ENCODE measurements at places on chromosomes 1 and 21. TPM values are rescaled to one million over a fixed set of nuclear protein-coding genes. Genes with fewer than 3 reads are reported as not detected.

DNA sequence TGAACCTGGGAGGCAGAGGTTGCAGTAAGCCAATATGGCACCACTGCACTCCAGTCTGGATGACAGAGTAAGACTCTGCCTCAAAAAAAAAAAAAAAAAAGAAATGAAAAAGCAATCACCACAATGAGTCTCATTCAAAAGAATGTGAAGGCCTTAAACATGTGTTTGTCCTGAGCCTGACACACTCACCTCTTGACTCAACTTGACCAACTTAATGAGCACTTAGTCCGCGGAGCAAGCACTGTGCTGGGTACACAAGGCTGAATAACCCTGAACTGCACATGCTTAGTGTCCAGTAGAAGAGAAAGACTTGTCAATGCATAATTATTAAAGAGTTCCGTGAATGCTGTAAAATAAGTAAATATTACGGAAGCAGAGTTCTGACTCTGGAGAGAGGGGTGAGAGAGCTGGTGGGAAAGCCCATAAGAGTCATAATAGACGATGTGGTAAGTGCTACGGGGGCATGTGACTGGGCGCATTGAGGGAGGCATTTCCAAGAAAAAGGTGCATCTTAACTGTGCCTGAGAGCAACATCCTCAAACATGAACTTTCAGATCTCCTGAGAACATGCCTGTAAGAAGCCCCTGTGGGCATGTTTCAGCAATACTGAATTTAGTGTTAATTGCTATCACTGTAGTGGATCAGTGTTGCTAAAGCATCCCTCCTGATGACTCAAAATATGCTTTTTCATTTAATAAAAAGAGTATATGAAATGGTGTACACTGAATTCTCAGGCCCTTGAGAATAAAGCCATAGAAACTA is 27.2 kb downstream of the MCOLN2 start:
- no peaks in the 10 kb centered on the region for H3K4me1 ChIP-seq
- no peaks in the 10 kb centered on the region for H3K36me3 ChIP-seq
- no peak overlapping the region for H3K4me3 ChIP-seq
- DNase-seq: no peak

DNA sequence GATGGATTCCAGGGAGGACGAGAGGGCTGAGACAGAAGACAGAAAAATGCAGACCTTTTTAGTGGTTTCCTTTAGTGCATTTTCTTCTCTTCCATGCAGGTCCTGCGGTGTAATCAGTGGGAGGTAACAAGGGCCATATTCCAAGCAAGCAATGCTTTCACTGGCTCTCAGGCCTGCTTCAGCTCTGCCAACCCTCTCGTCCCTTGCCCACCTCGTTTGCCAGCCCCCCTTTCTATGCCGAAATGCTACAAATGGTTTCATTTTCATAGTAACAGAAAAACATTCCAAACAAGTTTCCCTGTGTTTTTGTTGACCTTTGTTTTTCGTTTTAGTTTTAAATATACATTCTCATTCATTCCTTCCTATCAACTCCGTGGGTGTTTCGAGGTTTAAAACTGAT is 443.1 kb downstream of the TTLL7 start:
- no peaks in the 10 kb centered on the region for H3K36me3 ChIP-seq
- H3K4me1 ChIP-seq: peaks cover 12% of the 10 kb centered on the region
- DNase-seq: no peak
- H3K27me3 ChIP-seq: no peaks in the 10 kb centered on the region

GRCh38 chr1:3890389-3891328 is 9.4 kb downstream of the C1orf174 start:
- peaks cover 28% of the 10 kb centered on the region for H3K4me1 ChIP-seq
- no peak overlapping the region for H3K27ac ChIP-seq
- H3K36me3 ChIP-seq: peaks cover 60% of the 10 kb centered on the region
- DNase-seq: no peak
- H3K27me3 ChIP-seq: no peaks in the 10 kb centered on the region
- no peak overlapping the region for H3K4me3 ChIP-seq

DNA sequence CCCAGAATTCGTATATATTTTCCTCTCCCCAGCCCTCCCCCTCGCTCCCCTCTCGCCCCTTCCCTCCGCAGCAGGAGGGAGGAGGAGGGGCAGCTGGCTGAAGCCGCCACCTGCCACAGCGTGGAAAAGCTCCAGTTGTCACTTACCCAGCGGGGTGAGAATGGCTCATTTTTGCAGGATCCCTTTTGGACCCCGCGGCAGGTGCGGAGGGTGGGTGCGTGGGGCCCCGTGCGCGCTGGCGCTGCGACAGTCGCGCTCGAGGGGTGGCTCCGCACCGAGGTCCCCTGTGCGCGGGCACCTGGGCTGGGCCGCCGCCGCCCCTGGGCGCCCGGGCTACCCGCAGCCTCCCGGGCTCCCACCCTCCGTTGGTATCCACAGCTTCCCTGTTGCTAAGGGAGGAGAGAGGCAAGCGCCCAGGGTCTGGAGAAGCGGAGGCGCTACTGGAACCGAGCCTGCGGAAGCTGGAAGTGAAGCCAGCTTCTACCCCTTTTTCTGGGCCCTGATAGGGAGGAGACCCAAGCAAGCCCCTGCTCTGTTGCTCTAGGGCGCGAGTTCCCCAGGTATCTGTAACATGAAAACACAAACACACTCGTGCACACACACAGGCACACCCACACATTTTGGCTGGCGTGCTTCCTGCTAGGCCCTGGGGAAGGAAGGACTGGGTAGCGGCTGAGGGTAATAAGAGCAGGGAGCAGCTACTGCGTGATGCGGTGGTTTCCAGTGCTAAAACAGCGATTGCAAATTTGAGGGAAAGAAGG is at the start of gene ERICH3:
ERICH3 (minus strand) TSS at position 442 of the 761 bp plus-strand sequence; CDS start at position 169, 273 bp downstream.
- H3K27ac ChIP-seq: no peak within 1 kb of the TSS
- H3K27me3 ChIP-seq: peaks cover 9% of the 10 kb centered on the region
- no peak for DNase-seq
- peaks cover 8% of the 10 kb centered on the region for H3K4me1 ChIP-seq

DNA sequence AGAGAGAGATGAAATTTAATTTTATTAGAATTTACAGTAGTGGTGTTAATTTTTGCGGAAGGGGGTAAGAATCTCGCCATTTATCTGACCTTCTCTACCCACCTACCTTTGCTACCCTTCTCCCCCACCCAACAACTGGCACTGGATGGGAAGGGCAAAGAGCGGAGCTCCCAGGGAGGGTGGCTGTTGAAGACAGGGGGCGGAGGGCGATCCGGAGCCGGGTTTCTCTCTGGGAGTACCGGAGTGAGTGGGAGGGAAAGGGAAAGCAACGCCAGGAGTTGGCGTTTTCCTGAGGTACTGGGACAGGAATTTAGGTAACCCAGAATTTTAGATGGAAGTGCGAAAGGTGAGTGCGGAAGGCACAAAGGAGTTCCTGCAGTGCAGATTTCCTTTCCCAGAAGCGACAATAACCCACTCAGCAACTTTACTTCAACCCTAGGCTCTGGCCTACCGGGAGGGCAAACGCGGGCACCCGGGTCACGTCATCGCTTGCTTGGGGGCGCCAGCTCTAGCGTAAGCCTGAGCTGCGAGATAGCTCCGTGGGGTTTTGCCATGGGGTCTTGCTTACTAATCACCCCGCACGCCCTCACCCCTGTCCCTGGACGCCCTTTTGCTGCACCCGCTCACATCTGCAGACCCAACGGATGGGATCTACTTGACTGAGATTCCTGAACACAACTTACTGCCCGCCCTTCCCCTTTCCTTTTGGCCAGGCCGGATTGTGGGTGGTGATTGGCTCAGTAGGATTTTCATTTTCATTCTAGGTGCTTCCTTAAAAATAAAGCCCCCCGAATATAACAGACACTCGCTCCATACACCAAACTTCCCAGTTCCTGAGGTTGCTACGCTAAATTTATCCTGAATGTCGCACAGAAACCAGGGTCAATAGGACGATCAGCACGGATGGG is 413.0 kb upstream of the ESRRG start:
- H3K36me3 ChIP-seq: no peaks in the 10 kb centered on the region
- H3K4me3 ChIP-seq: peak overlapping the region; percentile 33
- H3K4me1 ChIP-seq: peaks cover 11% of the 10 kb centered on the region
- H3K27ac ChIP-seq: no peak overlapping the region
- H3K27me3 ChIP-seq: peaks cover 15% of the 10 kb centered on the region

GRCh38 chr1:44947774-44948311 is 38.6 kb downstream of the EIF2B3 start:
- no peak overlapping the region for H3K4me3 ChIP-seq
- H3K36me3 ChIP-seq: no peaks in the 10 kb centered on the region
- peaks cover 27% of the 10 kb centered on the region for H3K4me1 ChIP-seq

- no peak for DNase-seq
- peaks cover 9% of the 10 kb centered on the region for H3K4me1 ChIP-seq
- H3K27ac ChIP-seq: no peak overlapping the region
- H3K27me3 ChIP-seq: no peaks in the 10 kb centered on the region
These were observed 106.3 kb downstream of the BEND5 start for GRCh38 chr1:48670234-48671020.

DNA sequence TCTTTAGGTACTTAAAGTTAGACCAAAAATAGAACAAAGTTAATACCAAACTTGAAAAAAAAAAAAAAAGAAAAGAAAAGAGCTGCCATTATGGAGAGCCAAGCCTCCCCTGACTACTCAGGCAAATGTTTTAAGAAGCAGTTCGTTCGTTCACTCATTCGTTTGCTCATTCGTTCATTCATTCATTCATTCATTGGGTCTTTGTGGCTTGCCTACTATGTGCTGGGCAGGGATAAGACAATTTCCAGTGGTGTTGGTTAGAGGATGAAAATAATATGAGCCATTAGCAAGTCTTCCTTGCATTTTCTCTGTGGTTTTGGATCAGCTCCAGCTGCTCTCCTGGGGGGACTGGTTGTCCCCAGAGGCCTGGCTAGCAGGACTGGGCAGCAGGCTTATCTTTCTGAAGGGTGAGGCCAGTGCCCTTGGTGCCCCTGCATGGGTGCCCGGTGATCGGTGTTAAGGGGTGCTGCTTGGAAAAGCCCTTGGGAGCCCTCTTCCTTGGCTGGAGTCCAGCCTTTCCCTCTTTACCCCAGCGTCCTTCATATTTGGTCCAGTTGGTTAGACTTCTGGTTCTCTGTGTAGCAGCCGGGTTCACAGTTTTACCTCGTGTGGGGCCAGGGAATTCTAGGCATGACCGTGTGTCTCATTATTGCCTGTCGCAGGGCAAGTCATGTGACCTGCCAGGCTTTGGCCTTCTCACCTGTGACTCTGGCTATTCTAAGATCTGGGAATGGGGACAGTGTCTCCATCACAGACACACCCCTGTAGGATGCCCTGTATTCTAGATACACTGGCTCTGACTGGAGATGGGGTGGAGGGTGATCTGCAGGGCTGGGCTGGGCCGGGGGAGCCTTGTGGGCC is 32.8 kb downstream of the LHX4 start:
- H3K27ac ChIP-seq: no peak overlapping the region
- H3K4me3 ChIP-seq: no peak overlapping the region
- no peaks in the 10 kb centered on the region for H3K27me3 ChIP-seq
- no peak for DNase-seq
- H3K36me3 ChIP-seq: no peaks in the 10 kb centered on the region

DNA sequence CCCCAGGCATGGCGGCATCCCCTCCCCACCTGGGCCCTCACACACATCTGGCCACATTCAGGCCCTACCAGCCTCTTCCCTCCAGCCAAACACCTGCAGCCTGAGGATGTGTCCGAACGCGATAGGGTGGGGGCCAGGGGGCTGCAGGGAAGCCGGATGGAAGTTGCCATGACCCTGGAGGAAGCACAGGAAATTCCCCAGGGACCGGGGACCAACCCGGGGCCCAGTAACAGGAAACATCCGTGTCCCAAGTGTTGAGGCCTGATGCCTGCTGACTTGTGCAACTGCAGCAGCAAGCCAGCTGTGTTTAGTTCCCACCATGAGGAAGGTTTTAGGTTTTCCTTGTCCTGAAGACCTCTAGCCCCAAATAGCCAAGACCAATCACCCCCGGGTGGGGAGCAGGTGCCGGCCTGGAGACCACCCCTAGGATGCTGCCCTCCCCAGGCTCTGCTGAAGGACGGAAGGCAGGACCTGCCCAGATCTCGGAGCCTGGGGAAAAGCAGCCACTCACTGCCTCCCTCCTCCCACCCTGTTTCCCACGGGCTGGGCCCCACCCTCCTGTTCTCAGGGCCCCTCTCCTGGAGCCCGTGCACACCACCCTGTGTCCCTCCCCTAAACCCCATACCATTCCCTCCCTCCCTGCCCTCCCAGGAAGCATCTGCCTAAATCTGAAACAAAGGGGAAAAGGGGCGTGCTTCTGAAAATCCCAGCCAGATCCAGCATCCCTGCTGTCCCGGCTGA is 29.8 kb downstream of the MEGF6 start:
- DNase-seq: no peak
- H3K36me3 ChIP-seq: no peaks in the 10 kb centered on the region
- no peak overlapping the region for H3K27ac ChIP-seq
- H3K4me3 ChIP-seq: no peak overlapping the region
- no peaks in the 10 kb centered on the region for H3K4me1 ChIP-seq

DNA sequence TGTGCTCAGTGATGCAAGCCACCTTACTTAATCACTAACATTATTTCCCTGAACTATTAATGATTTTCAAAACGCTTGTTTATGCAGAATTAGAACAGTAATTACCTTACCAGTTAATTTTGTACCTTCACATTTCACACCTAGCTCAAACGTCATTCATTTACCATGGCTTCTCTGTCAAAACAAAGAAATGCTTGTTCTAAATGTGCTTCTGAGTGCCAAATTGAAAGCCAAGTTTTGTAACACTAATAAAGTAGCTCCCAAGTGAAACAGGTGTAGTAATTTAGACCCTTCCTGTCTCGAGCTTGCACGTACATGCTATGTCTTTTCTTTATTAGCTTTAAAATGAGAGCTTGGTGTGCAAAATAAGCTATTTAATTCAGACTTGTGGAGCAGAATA is 533.7 kb upstream of the PKN2 start:
- H3K36me3 ChIP-seq: no peaks in the 10 kb centered on the region
- no peaks in the 10 kb centered on the region for H3K27me3 ChIP-seq
- H3K4me1 ChIP-seq: no peaks in the 10 kb centered on the region
- no peak for DNase-seq
- no peak overlapping the region for H3K27ac ChIP-seq
- no peak overlapping the region for H3K4me3 ChIP-seq

GRCh38 chr1:171931752-171932151 is 90.5 kb downstream of the DNM3 start:
- no peaks in the 10 kb centered on the region for H3K36me3 ChIP-seq
- H3K4me3 ChIP-seq: no peak overlapping the region
- H3K27ac ChIP-seq: no peak overlapping the region
- DNase-seq: no peak
- H3K27me3 ChIP-seq: no peaks in the 10 kb centered on the region

The OR2G6 gene
- total RNA-seq: not detected

The PTPRC gene
- 11.6 TPM for total RNA-seq

The TIMM17A gene
- total RNA-seq: 40.6 TPM

The CFHR2 gene
- total RNA-seq: not detected

The TDRD5 gene
- total RNA-seq: not detected

The IL12RB2 gene
- 2.1 TPM for total RNA-seq

The CAMK1G gene
- 1.4 TPM for total RNA-seq
